ENCODE measurements at places on chromosomes 2 and 18.

GRCh38 chr2:188248513-188248912 is 43.2 kb upstream of the GULP1 start:
- no peak for DNase-seq

DNA sequence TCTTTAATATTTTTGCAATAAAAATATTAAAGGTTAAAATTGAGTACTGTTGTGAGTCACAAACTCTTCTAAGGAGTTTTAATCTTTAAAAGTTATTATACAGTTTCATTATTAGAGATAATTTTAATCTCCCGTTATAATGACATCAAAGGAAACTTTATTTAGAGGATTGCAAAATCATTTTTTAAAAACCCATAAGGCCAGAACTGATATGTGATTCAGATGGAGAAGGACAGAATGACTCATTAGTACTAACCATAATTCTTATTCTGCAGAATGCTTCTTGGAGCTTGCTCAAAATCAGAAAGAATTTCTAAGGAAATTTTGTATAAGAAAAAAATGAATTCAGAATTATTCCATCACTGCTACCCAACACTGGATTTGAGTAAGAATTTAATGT is 12.5 kb upstream of the HNRNPLL start:
- no peak for DNase-seq

DNA sequence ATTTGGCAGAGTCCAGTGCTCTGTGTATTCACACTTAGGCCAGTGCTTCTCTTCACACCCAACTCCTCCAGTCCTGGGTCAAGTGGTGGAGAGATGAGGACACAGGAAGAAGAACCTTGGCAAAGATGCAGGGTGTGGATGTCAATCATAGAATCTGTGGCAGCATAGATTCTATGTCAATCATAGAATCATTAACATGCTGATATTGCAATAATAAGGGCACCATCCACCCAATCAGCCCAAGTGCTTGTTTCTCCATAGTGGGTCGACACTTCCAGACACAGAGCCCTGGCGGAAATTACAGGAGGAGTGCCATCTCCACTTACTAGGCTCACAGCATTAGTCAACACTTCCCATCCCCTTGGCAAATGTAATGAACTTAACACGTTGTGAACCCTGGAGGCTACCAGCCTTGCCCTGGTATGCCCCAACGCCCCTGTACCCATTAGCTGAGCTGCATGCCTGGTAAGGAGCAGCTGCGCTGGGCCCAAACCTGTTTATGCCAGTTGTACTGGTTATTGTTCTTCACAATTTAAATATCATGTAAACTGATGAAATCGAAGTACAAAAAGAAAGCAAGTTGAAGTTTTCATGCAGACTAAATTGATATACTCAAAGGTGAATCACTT is 161.5 kb upstream of the SMAD2 start:
- DNase-seq, result no peak

DNA sequence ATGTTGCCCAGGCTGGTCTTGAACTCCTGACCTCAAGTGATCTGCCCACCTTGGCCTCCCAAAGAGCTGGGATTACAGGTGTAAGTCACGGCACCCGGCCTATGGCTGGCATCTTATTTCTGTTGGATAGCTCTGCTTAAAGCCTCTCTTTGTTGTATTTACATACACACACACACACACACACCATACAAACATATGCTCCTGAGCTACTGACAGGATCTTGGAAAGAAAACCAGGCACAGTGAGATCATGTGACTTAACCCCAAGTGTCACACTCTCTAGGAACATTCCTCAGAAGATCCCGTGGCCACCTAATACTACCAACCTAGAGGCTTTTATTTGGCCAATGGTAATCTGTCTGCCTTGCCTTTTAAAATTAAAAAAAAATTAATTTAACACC is 85.1 kb upstream of the HAAO start:
- no peak for DNase-seq

GRCh38 chr2:110991911-110992310 is 128.8 kb upstream of the BCL2L11 start:
- no peak for DNase-seq

GRCh38 chr2:194483041-194483440 is 1174.0 kb upstream of the SLC39A10 start:
- no peak for DNase-seq

DNA sequence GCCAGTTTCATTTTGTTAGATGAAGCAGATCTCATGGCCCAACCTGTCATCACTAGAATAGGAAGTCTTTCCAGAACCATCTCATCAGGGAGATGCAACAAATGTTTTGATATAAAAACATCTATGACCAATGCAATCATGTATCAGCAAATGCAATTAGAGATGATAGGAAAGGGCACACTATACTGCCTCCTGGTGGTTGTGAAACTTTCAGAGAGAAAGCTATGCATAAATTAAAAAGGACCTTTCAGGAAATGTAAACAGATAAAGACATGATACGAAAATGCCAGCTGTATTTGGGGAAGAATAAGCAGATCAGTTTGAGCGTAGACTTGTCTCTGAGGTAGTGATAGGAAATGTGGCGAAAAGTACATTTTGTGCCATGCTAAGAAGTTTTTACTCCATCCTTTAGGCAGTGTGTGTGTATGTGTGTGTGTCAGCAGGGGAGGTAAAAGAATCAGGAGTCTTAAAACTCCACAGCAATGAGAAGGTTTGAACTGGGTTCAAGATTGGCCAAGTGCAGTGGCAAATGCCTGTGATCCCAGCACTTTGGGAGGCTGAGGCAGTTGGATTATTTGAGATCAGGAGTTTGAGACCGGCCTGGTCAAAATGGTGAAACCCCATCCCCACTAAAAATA is 479.3 kb downstream of the CPS1 start:
- DNase-seq, result peak; percentile 37

DNA sequence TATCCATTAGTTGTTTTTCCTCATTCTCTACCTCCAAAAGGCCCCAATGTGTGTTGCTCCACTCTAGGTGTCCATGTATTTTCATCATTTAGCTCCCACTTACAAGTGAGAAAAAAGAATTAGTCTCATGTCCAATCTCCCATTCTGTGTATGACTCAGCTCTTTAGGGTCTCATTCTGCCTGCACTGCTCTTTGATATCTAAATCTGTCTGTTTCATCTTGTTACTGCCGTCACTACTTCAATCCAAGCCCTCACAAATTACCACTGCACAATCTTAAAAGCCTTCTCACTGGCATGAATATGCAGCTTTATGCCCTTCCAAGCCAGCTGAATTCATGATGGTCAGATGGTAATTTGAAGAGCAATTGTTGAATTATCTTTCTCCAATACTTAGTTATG is 480.5 kb downstream of the TRIB2 start:
- no peak for DNase-seq

GRCh38 chr2:197134206-197134605 is 176.4 kb downstream of the ANKRD44 start:
- no peak for DNase-seq

DNA sequence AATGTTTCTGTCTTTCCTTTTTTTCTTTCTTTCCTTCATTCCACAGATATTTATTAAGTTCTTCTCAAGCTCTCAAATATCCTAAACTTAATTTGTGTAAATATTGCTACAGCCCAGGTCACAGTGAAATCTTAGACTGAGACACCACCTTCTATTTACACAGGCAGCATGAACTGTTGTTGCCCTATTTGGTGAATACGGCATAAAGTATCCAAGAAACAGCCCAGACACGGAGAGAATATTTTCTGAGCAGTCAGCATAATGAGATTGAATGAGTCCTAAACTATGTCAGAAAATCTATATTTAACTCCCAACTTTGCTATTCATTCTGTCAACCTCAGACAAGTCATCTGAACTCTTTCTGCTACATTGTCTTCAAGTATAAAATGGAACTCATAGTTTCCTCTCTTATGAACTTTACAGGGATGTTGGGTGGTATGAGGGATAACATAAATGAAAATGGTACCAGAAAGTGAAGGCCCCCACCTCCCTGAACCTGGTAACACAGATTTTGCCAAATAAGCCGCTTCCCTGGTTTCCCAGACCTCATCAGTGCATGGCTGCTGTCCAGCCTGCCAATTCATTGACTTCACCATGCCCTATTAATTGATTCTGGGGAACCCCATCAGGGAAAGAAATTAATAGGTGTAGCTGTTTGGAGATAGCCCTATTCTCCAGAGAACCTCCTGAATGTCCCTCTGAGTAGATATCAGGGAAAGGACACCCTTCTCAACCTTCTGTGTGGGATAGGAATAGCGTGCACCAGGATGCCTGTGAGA is 235.9 kb downstream of the SETBP1 start:
- no peak for DNase-seq

DNA sequence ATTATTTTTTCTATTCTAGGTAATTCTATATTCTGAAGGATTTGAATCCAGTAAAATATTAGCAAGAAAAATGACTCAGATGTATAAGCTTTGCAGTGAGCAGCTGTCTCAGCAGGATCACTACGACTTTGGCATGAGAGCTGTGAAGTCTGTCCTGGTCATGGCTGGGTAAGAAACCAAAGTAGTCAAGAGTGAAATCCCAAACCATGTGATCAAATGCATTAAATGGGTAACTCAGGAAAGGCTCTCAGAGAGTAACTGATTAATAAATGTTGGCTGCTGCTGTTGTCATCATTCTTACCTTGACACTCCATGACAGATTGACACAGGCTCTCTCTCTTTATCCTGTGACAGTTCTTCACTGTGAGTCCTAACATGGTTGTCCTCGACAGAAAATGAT is 124.1 kb downstream of the DNAH6 start:
- no peak for DNase-seq

- no peak for DNase-seq
Measured at GRCh38 chr18:50813353-50813752, 6.5 kb downstream of the MRO start.
